ENCODE measurements at places on chromosomes 7 and 10. TPM values are rescaled to one million over a fixed set of nuclear protein-coding genes. Genes with fewer than 3 reads are reported as not detected.

The MLXIPL gene
- total RNA-seq, result 11.8 TPM

GRCh38 chr7:37259319-37259821, 189.3 kb downstream of the ELMO1 start:
- H3K36me3 ChIP-seq, result no peaks in the 10 kb centered on the region
- DNase-seq, result no peak
- H3K27ac ChIP-seq, result no peak overlapping the region
- H3K27me3 ChIP-seq, result peaks cover 3% of the 10 kb centered on the region
- H3K4me1 ChIP-seq, result no peaks in the 10 kb centered on the region
- H3K4me3 ChIP-seq, result no peak overlapping the region

The SFRP5 gene
- 0.40 TPM for total RNA-seq

The CC2D2B gene
- total RNA-seq, result not detected

- no peaks in the 10 kb centered on the region for H3K27me3 ChIP-seq
- H3K36me3 ChIP-seq, result no peaks in the 10 kb centered on the region
- H3K27ac ChIP-seq, result no peak overlapping the region
- no peak overlapping the region for H3K4me3 ChIP-seq
- peaks cover 23% of the 10 kb centered on the region for H3K4me1 ChIP-seq
Measured at GRCh38 chr10:46035923-46036849, 5.8 kb upstream of the NCOA4 start.

The STOX1 gene
- total RNA-seq, result 0.42 TPM

DNA sequence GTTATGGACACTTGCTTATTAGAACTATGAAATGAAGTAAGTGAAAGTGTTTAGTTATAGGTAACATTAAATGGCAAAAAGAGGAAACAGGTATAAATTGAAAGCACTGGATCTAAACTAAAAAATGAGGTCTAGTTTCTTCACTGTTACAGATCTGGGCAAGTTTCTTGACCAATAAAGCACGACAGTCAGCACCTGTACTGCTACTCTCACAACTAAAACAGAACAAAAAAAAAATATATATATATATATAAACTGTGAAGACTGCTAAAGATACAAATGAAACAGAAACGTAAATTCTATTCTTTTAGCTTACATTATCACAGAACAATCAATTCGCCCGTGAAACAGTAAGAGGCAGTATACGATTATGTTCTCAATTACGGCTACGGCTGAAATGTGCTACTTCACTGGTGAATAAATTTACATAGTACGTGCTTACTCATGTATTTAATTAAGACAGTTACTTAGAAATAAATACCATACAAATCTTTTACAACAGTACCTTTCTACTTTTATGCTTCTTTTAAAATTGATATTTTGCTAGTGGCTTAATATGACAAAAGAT, 4.2 kb downstream of the AHR start:
- no peaks in the 10 kb centered on the region for H3K4me1 ChIP-seq
- no peak overlapping the region for H3K4me3 ChIP-seq
- H3K27ac ChIP-seq, result no peak overlapping the region

The GDF10 gene
- total RNA-seq, result not detected

All from K562 (cell line).